Right lobe of liver (tissue), 6 donors: ENCODE measurements at places on chromosomes 1 and 21.
A peak's percentile ranks its signal among the peaks of the same experiment; 100 is the strongest.

GRCh38 chr21:43928222-43929125 lies 63.5 kb downstream of the AGPAT3 start:
- DNase-seq = no peak

GRCh38 chr21:42807938-42808613 lies 71.3 kb downstream of the WDR4 start:
- no peak for DNase-seq

DNA sequence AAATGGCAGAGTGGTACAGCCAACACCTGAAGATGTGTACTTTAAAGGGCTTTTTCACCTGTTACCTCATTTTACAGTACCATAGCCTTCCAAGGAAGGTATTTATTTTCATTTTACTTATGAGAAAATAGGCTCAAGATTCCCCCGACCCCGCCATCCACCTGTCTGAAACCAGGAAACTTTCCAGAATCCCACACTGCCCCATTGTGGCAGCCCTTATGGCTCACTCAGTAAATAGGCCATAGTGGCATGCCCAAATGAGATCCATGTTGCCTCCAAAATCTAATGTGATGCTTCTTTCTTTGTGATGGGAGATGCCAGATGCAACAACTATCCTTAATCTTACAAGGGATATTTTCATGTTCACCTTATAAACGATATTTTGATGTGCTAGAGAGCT lies 97.8 kb downstream of the EBNA1BP2 start:
- DNase-seq = no peak

DNA sequence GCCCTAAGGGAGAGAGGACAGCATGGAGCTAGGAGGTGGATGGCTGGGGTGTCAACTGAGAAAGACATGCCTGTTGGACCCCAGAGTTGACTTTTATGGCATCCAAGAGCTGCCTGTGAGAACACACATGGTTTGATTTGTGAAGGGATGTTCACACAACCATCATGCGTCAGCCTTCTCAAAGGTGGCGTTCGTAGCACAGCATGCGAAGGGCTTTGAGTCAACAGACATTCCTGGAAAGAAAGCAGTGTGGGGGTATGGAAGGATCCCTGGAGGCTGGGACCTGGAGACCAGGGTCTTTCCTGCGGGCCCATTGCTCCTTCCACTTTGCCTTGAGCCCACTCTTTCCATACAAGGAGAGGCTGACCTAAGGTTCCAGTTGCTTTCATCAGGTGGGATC lies 6.4 kb upstream of the WNT3A start:
- no peak for DNase-seq

DNA sequence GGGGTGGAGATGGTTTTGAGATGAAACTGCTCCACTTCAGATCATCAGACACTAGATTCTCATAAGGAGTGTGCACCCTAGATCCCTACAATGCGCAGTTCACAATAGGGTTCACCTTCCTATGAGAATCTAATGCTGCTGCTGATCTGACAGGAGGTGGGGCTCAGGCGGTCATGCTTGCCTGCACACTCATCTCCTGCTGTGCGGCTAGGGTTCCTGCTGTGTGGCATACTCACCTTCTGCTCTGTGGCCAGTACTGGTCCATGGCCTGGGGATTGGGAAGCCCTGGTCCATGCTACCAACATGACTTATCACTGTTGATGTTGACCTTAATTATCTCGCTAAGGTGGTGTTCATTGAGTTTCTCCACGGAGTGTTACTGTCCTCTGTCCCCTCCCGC lies 144.5 kb downstream of the NAV1 start:
- DNase-seq = no peak

- DNase-seq = no peak
Observed at GRCh38 chr21:29238967-29239290, 59.8 kb upstream of the BACH1 start.

DNA sequence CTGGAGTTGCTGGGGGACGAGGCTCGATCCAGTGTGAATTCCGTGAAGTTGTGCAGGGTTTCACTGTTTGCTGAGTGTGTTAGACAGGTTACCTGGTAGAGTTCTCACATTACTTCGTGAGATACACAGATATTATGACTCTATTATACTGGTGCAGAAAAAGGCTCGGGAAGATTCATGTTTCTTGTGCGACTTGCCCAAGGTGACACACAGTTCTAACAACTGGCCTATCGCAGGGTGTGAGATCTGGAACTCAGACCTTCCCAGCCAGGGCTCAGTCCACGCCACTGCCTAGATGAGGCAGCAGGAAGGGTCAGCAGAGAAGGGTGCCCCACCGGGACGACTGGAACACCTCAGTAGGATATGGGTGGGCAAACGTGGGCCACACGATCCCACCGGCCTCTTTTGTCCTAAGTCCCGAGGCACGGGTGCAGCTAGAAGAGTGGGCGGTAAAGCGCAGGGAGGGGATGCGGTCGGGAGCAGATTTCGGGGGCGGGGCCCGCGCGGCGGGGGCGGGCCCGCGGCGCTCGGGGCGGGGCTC lies 296 bp upstream of the RNPEP start:
- DNase-seq = peak; percentile 81

- DNase-seq = no peak
Observed at GRCh38 chr1:225689882-225690459, 37.0 kb upstream of the ENAH start.

- DNase-seq = no peak
Observed at GRCh38 chr1:182301467-182302198, 90.0 kb downstream of the GLUL start.

- DNase-seq = no peak
Observed at GRCh38 chr21:17848228-17848627, 29.1 kb upstream of the C21orf91 start.

GRCh38 chr1:11590395-11590794 lies 63.8 kb downstream of the FBXO2 start:
- no peak for DNase-seq

DNA sequence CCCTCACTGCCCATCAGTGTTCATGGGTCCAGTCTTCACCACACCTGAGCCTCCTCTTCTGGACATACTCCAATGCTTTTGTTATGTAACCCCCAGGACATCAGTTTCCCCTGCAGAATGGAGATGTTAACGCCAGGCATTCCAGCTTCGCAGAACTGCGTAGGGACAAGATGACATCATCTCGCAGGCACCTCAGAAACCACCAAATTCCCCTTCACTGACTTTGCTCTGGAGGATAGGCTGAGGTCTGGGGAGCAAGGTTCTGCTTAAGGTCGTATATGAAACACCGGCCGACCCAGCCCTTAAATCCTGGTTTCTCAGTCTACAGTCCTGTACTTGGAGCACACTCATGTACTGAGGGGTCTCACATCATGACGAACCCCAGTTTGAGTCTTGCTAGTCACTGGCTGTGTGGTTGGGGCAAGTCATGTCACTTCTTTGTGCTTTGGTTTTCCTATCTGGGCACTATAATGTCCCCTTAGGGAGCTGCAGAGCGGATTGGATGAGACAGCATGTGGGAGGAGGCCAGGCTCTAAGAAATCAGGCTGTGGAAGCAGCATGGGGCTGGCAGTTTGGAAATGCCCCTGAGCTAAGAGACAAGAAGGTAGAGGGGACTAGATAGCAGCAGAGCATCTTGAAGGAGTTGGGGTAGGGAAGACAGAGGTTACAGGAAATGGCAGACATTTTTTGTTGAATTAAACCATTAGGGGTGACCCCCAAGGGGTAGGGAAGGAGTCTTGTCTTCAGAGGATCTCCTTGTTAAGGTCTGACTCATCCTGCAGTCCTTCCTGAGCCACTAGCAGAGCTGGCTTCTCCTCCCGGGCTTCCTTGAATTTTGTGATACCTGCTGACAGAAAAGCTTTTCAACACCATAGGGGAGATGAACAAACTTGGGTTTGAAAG lies 138.3 kb downstream of the FOXD2 start:
- no peak for DNase-seq

DNA sequence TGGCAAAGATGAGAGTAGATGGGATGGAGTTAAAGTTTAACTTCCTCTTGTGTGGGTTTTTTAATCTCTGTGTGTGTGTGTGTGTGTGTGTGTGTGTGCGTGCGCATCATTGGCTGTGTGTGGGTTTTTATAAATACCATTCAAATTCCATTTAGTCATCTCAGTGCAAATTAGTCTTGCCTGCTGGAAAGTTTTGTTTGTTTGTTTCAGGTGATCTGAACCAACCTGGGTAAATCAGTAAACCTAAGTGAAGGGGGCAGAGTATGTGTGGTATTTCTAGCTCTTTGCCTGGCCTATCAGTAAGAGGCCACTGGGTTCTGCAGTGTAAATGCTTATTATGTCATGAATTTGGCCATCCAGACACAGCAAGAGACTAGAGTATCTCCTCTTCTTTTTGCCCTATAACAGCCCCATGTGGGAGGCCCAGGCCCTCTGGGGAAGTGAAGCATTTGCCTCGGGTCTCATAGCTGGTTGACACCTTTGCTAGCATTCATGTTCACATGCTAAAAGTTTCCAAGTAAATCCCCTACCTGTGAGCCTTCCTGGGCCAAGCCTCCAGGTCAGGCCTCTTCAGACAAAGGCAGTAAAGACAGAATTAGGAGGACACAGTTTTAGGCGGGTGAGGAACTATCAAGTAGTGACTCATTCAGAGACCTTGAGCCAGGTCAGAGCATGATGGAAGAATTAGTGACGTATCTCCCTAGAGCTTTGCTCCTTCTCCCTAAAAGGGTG lies 14.7 kb downstream of the INTS3 start:
- peak; percentile 66 for DNase-seq

- DNase-seq = no peak
Observed at GRCh38 chr1:160007577-160008200, 24.1 kb downstream of the PIGM start.

DNA sequence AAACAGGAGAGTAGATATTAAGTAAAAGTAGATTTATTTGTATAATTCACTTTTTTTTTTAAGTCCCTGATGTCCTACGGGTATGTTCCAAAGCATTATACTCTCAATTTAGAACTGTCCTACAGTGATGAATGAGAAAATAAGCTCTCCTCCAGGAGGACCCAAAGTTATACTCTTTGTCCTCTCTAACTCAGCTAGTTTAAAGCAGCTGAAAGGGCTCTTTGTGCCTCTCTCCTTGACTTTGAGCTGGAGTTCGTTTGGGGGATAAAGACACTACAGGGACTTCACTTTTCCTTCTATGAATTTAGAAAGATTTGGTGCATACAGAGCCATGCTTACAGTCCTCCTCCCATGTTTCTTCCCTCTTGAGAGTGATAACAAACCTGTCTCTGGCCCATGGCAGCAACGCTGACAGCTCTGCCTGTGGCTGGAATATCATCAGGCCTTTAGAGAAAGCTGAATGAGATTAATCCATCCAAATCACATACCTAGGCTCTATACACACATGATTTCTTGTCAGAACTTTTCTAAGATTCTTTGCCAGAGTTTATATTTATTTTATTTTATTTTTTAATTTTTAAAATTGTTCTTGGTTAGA lies 134.3 kb downstream of the PIK3R3 start:
- DNase-seq = no peak

GRCh38 chr1:47224676-47225399 lies 7.2 kb downstream of the TAL1 start:
- DNase-seq = no peak

- no peak for DNase-seq
Observed at GRCh38 chr1:3610527-3611169, 660 bp downstream of the MEGF6 start.

- DNase-seq = no peak
Observed at GRCh38 chr1:99407018-99407417, 142.7 kb downstream of the PLPPR4 start.

GRCh38 chr1:190754666-190755065 lies 277.0 kb upstream of the BRINP3 start:
- DNase-seq = no peak

GRCh38 chr1:111361761-111362160 lies 65.8 kb downstream of the OVGP1 start:
- no peak for DNase-seq

- no peak for DNase-seq
Observed at GRCh38 chr1:70348399-70349165, 5.9 kb downstream of the ANKRD13C start.

DNA sequence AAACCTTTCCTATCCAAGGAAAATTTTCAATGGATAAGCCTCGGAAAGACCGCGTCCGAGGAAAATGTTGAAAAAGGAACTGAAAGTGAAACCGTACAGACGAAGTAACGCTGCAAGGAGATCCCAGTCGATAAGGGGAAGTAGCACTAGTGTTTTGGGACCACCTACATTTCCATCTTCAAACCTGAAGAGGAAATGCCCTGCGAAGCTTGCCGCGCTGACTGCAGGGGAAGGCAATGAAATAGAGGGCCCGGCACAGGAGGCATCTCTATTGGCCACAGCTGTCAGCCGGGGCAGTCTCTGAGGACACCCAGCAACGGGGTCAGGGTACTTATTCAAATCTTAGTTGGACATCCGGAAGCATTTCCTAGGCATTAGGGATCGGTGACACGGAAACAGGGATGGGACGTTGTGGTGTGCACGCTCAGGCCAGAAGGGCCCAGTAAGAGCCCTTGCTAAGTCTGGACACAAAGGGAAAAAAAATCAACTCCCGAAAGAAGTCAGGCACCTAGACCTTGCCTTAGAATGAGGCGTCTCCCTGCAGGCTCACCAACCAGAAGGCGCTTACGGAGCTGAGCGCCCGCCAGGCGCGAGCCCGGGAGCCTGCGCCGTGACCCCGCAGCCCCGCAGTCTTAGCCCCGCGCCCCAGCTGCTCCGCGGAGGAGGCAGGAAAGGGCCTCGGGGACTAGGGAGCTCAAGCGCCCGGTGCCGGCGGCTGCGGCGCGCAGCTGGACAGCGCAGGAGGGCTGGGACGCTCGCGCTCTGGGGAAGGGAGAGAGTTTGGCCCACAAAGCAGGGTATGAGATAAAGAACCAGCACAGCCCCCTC lies 655 bp downstream of the USF1 start:
- DNase-seq = peak; percentile 79

GRCh38 chr1:167477986-167478385 lies 40.3 kb downstream of the CD247 start:
- DNase-seq = no peak

DNA sequence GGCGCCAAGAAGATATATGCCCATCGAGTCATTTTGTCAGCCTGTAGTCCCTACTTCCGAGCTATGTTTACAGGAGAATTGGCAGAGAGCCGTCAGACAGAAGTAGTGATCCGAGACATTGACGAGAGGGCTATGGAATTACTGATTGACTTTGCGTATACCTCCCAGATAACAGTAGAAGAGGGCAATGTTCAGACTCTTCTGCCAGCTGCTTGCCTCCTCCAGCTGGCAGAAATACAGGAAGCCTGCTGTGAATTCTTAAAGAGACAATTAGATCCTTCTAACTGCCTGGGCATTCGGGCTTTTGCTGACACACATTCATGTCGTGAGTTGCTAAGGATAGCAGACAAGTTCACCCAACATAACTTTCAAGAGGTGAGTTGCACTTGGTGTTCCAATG lies 19.1 kb downstream of the KLHL20 start:
- DNase-seq = no peak

DNA sequence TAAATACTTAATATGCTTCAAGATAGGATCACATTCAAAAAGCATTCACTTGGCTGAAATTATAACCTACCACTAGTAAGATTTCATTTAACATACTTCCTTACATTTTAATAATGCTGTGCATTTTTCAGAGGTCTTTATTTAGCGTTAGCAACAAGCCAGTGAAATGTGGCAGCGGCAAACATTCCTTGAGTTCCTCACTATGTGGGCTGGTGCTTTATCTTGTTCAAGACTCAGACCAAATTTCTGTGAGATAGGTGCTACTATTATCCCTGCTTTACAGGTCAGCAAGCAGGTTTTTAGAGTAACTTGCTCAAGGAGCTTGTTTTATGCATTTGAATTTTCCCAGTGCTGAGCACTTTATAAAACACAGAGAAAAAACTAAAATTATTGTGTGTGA lies 132.7 kb downstream of the PLPPR4 start:
- no peak for DNase-seq
